Naive thymus-derived CD4-positive, alpha-beta T cell (primary cell): ENCODE measurements at places on chromosomes 2 and 18.

GRCh38 chr2:193561054-193561453 lies 1366.3 kb upstream of the TMEFF2 start:
- no peak for DNase-seq

- DNase-seq = no peak
Observed at GRCh38 chr2:165406173-165406572, 63.3 kb upstream of the CSRNP3 start.

DNA sequence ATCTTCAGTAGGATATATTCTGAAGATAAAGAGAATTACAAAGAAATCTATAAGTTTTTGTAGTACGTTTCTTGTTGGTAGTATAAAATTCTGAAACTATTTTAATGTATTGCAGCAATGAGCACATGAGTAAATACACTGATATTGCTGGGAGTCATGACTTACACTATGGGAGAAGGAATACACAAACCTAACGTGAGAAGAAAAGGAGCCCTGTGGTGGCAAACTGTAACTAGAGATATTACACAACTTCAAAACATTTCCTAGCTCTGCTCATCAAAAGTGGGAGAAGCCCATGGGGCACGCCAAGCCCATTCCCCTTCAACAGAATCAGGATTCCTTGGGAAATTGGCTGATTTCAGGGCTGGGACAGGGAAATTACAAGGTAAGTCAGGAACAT lies 20.5 kb downstream of the SPIRE1 start:
- no peak for DNase-seq

DNA sequence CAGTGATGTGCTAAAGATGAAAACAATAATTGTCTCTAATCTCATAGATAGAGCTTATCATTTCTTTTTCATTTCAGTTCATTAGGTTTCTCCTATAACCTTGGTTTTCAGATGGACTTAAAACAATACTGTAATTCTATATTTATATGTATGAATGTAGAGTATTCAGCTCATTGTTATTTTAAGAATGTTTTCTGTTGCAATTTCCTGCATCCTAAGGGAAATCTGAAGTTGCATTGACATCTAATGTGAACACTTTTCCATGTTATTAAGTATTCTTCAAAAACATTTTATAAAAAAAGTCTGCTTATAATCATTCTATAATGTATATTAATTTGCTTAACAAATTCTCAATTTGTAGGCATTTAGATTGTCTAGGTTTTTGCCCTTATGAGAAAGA lies 288.9 kb downstream of the XIRP2 start:
- DNase-seq = no peak

- DNase-seq = no peak
Observed at GRCh38 chr2:35293261-35293660, 1062.3 kb upstream of the CRIM1 start.

DNA sequence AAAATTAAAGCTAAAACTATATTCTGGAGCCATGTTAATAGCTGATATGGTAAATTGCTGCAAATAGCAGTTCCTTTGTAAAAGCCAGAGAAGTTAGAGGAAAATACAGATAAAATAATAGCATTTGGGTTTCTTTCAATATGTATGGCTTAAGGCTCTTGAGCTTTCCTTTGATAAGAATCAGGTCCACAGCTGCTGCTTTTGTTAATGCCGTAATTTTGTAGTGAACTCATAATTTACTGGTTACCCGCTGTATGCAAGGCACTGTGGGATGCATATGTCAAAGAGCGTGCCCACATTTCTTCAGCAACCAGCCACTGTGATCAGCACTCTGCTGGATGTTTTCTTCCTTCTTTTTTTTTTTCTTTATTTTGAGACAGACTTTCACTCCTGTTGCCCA lies 79.1 kb downstream of the MOGAT1 start:
- no peak for DNase-seq

DNA sequence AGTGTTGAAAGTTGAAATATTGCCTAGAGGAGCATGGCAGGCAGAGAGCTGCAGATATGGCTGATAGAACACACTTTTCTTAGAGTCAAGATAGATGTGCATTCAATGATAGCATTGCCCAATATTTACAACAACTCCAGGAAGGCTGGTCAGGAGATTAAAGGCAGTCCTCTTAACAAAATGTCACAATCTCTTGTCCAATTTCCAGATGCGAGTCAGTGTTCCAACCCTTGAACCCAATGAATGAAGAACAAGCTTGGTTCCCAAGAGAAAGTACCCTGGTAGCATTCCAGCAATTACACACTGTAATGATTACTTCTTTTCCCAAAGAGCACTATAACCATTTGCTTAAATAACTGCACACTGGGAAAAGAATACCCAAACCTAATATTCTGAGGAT lies 839.4 kb upstream of the VRK2 start:
- no peak for DNase-seq

GRCh38 chr2:238250896-238251295 lies 11.1 kb upstream of the HES6 start:
- DNase-seq = no peak

- no peak for DNase-seq
Observed at GRCh38 chr2:233831861-233832260, 22.5 kb downstream of the HJURP start.

- no peak for DNase-seq
Observed at GRCh38 chr2:229265727-229266126, 5.4 kb downstream of the PID1 start.

DNA sequence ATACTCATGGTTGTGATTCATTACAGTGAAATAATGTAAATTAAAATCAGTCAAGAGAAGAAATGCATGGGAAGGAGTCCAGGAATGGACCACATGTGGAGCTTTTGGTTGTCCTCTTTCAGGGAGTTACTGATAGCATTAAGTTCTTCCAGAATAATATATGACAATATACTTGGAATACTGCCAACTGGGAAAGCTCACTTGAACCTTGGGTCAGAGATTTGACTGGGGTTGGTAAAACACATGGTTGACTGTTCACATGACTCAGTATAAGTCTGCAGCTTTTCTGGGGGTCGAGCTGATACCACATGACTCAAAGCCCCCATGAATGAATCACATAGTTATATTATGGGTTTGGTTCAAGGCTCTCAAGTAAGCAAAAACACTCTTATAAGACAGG lies 1109.0 kb upstream of the CHAC2 start:
- no peak for DNase-seq

GRCh38 chr2:130369311-130369964 lies 13.6 kb downstream of the PTPN18 start:
- DNase-seq = no peak
